Activated naive CD4-positive, alpha-beta T cell treated with anti-CD3 and anti-CD28 coated beads for 36 hours (primary cell): ENCODE measurements at places on chromosomes 11 and 22. TPM values are rescaled to one million over a fixed set of nuclear protein-coding genes. Genes with fewer than 3 reads are reported as not detected.

- H3K4me3 ChIP-seq: no peak overlapping the region
- no peak for DNase-seq
- H3K27ac ChIP-seq: no peak overlapping the region
- no peaks in the 10 kb centered on the region for H3K27me3 ChIP-seq
These were observed 1144.5 kb upstream of the CCDC90B start for GRCh38 chr11:84430661-84431060.

LRRC74B gene
- total RNA-seq: not detected

PGA5 gene
- total RNA-seq: not detected

TMPRSS4 gene
- not detected for total RNA-seq
